Posterior cingulate gyrus (tissue), 11 donors: ENCODE measurements at places on chromosomes 3 and 15.

DNA sequence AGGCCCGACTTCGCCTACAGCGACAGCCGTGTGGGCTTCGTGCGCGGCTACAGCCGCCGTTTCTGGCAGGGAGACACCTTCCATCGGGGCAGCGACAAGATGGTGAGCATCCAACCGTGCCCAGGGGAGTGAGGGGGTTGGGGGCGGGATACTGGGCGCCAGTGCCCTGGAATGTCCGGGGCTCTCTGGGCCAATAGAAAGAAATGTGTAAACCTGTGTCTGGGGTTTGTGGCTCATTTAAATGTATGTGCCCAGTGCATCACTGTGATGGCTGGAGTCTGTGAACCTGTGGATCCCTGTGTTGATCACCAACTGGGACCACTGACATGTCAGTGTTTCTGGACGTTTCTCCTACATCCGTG, 423 bp downstream of the CHAC1 start:
- no peak for DNase-seq

DNA sequence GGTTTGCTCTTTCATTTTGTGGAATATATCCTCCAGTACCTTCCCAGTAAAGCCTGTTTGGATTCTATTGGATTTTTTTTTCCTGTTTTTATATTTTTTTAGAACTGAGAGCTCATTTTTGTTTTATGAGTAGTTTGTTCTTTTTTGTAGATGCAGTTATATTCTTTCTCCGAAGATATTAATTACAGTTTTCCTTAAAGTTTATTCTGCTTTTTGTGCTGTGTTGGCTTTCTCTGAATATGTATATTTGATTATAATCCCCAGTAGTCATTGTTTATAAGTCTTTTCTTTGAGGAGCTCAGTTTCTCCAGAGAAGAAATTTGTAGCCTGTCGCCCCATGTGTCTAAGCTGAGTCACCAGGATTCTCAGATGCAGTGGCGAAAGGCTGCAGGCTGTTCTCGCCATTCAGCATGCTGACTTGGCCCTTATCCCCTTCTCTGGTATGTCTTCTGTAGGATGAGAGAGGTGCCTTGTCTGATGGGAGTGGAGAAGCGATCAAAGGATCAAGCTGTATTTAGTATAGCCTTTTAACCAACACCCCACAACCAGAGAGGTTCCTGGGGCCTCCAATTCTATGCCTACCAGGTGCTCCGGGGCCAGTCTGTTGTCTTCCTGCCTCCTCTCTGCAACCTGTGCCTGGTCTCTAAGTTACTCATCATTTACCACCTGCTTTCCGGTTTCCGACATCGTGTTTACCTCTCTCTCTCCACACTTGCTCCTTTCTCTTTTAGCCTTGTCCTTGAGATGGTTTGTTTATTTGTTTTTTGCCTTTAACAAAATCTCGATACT, 31.7 kb upstream of the MFSD1 start:
- DNase-seq, result no peak

- no peak for DNase-seq
Measured at GRCh38 chr3:64344721-64345207, 119.5 kb upstream of the PRICKLE2 start.

- no peak for DNase-seq
Measured at GRCh38 chr3:189898559-189899153, 222.0 kb downstream of the P3H2 start.

GRCh38 chr3:57934373-57934772, 73.8 kb upstream of the FLNB start:
- DNase-seq, result no peak

DNA sequence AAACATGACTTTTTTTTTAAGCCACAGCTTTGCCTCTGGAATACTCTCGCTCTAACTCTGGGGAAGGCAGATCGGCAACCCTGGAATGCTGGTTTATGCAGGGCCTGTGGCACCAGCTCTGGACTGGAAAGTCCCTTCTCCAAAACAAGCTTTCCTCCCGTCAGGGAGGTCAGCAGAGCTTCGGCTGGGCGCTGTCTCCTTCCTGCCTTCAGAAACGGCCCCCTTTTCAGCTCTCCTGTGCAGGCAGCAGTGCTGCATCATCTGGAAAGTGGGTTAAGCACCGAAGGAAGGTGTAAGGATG, 42.7 kb upstream of the SKOR1 start:
- no peak for DNase-seq
